Frontal cortex (tissue), 4 donors: ENCODE measurements at places on chromosomes 4 and X. TPM values are rescaled to one million over a fixed set of nuclear protein-coding genes. Genes with fewer than 3 reads are reported as not detected.

Gene SPANXD
- not detected for total RNA-seq

Gene SEPSECS
- 13.0 TPM for total RNA-seq

Gene SPARCL1
- 48.9 TPM for total RNA-seq

Gene KDR
- 11.0 TPM for total RNA-seq

Gene SPANXA1
- total RNA-seq, result not detected

Gene MGST2
- 4.1 TPM for total RNA-seq

Gene IL2RG
- total RNA-seq, result not detected

Gene VSIG4
- total RNA-seq, result 15.1 TPM

Gene ZBTB49
- 8.6 TPM for total RNA-seq

Gene RASSF6
- under 0.01 TPM for total RNA-seq

Gene AMBN
- total RNA-seq, result 1.2 TPM

Gene CYSLTR1
- 1.2 TPM for total RNA-seq

Gene RBM46
- total RNA-seq, result not detected

Gene FHL1
- 90.1 TPM for total RNA-seq

Gene OCIAD2
- 37.9 TPM for total RNA-seq

Gene CHRNA9
- total RNA-seq, result not detected

Gene CENPE
- 3.7 TPM for total RNA-seq

Gene PRAF2
- total RNA-seq, result 6.1 TPM

Gene TMLHE
- total RNA-seq, result 24.1 TPM

Gene DUSP21
- not detected for total RNA-seq

Gene CLDN22
- total RNA-seq, result not detected

Gene DCX
- 231 TPM for total RNA-seq

Gene TRMT44
- 11.8 TPM for total RNA-seq
